Transverse colon (tissue), 4 donors: ENCODE measurements at places on chromosomes 3 and 15. TPM values are rescaled to one million over a fixed set of nuclear protein-coding genes. Genes with fewer than 3 reads are reported as not detected.

DNA sequence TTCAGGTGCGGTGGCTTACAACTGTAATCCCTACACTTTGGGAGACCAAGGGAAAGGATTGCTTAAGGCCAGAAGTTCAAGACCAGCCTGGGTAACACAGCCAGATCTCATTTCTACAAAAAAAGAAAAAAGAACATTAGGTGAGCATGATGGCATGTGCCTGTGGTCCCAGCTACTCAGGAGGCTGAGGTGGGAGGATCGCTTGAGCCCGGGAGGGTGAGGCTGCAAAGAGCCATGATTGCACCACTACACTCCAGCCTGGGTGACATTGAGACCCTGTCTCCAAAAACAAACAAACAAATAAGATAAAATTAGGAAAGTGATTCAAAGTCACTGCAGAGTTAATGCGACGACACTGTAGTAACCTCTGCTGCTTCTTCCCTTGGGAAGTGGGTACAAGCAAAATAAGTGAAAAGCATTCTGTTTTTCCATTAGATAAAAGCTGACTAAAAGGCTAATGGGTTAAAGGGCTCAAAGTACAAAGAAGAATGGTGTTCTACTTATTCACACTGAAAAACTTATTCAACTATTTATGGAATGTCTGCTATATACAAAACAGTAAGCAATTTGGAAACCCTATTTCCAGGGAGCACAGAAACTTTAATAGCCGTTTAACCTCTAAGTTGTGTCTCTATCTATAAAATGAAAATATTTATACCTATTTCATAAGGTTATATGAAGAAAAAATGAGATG is 8.0 kb upstream of the RPS27L start:
- no peak for DNase-seq
- H3K4me3 ChIP-seq, result no peak overlapping the region
- no peaks in the 10 kb centered on the region for H3K27me3 ChIP-seq
- no peaks in the 10 kb centered on the region for H3K36me3 ChIP-seq

The ANKUB1 gene
- not detected for total RNA-seq

- peaks cover 62% of the 10 kb centered on the region for H3K4me1 ChIP-seq
- no peaks in the 10 kb centered on the region for H3K36me3 ChIP-seq
- H3K27ac ChIP-seq, result peak overlapping the region; percentile 87
- H3K27me3 ChIP-seq, result no peaks in the 10 kb centered on the region
These were observed 83.8 kb downstream of the SMAD3 start for GRCh38 chr15:67149068-67149772.

DNA sequence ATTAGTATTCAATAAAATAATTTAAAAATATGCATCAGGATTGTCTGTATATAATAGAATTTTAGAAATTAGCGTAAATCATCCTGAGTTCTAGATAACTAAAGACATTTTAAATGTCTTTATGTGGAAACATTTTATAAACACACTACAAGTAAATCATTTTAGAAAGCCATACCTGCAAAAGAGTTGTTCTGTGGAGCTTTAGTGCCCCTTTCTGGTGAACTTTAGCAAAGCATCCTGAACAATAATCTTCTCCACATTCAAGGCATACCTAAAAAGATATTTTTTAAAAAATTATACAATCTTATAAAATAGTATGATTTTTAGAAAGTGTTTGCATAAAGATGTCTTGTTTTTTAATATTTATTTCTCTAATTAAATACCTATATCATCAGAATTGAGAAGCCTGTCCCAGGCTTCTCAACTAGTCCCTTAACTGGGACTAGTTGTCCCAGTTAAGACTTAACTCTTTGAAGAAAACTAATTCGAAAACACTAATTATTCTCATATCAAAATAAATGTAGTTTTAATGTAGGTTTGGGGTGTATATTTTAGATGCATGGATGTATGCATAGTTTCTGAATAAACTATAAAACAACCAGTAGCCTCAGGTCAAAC is 29.7 kb downstream of the ZBBX start:
- H3K36me3 ChIP-seq, result no peaks in the 10 kb centered on the region
- no peak overlapping the region for H3K27ac ChIP-seq
- no peak overlapping the region for H3K4me3 ChIP-seq
- H3K4me1 ChIP-seq, result no peaks in the 10 kb centered on the region
- DNase-seq, result no peak

- no peaks in the 10 kb centered on the region for H3K36me3 ChIP-seq
- H3K4me3 ChIP-seq, result no peak overlapping the region
- H3K27ac ChIP-seq, result peak overlapping the region; percentile 53
- H3K4me1 ChIP-seq, result no peaks in the 10 kb centered on the region
- no peaks in the 10 kb centered on the region for H3K27me3 ChIP-seq
These were observed 150.9 kb downstream of the IMPG2 start for GRCh38 chr3:101169516-101169915.

GRCh38 chr15:93438310-93438709 is 349.3 kb upstream of the RGMA start:
- no peak for DNase-seq
- H3K4me3 ChIP-seq, result no peak overlapping the region
- H3K36me3 ChIP-seq, result no peaks in the 10 kb centered on the region
- no peaks in the 10 kb centered on the region for H3K27me3 ChIP-seq

- H3K36me3 ChIP-seq, result no peaks in the 10 kb centered on the region
- DNase-seq, result no peak
- no peak overlapping the region for H3K4me3 ChIP-seq
- no peaks in the 10 kb centered on the region for H3K27me3 ChIP-seq
- no peak overlapping the region for H3K27ac ChIP-seq
These were observed 72.3 kb downstream of the LMLN start for GRCh38 chr3:198032039-198032936.

- no peak for DNase-seq
- H3K27ac ChIP-seq, result no peak overlapping the region
- H3K4me3 ChIP-seq, result no peak overlapping the region
- H3K36me3 ChIP-seq, result peaks cover 32% of the 10 kb centered on the region
These were observed 8.7 kb downstream of the ADPGK start for GRCh38 chr15:72774696-72775383.

DNA sequence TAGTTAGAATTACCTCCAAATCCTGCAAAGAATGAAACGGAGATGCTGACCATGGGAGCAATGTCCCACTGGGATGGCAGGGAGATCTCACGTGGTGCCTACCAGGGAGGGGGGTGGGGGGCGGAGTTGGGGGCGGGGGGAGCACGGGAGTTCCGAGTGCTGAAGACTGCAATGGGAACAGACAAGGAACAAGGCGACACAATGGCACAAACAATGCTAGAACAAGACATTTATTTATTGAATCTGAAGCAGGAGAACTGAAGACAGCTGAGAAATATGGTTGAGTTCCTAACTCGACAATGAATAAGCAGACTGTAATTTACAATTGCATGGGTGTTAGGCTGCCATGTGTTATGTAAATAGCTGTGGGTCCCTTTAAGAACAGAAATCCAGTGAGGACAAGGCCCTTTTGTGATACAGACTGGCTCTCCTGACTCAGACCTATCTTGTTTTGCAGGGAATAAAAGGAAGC is 91.2 kb downstream of the AQP9 start:
- H3K4me1 ChIP-seq, result peaks cover 8% of the 10 kb centered on the region
- H3K36me3 ChIP-seq, result no peaks in the 10 kb centered on the region
- DNase-seq, result no peak
- no peak overlapping the region for H3K27ac ChIP-seq

The SAMMSON gene
- not detected for total RNA-seq

The NPAP1 gene
- under 0.01 TPM for total RNA-seq

DNA sequence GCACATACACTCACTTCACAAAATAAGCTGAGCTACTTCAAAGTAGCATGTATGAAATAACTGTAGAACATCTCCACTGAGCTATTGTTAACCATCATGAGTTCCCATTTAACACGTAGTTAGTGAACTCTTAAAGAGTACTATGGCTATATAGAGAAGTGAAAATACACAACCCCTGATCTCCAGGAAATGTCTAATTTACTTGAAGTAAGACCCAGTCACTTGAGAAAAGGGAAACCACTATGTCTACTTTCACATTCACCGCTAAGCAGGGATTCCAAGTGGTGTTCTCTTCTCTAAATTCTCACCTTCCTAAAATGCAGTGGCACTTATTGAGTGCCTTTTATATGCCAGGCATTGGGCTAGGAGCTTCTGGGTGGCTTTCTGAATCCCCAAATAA is 35.0 kb upstream of the COLQ start:
- no peaks in the 10 kb centered on the region for H3K4me1 ChIP-seq
- DNase-seq, result no peak
- H3K36me3 ChIP-seq, result no peaks in the 10 kb centered on the region
- no peak overlapping the region for H3K4me3 ChIP-seq

DNA sequence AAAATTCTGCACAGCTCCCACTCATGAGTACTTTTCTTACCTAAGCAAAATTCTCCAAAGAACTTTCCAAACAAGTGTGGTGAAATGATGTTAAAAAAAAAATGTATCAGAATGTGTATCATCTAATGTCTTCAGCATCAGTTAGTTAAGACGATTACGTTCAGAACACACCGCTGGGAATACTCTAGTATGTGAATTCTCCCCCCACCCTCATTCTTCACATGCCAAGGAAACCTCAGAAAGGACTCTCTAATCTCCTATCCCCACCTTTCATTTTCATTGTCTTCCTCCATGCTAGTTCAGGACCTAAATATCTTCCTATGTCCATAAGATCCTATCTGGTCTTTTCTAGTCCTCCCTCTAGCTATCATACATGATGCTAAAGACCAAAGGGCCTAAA is 457.4 kb downstream of the SHQ1 start:
- peaks cover 2% of the 10 kb centered on the region for H3K4me1 ChIP-seq
- DNase-seq, result no peak
- no peak overlapping the region for H3K27ac ChIP-seq
- no peaks in the 10 kb centered on the region for H3K36me3 ChIP-seq
- no peaks in the 10 kb centered on the region for H3K27me3 ChIP-seq

The CGNL1 gene
- total RNA-seq, result 1.4 TPM

The CACNA1D gene
- 98.9 TPM for total RNA-seq
